ENCODE measurements at places on chromosomes 4 and X. TPM values are rescaled to one million over a fixed set of nuclear protein-coding genes. Genes with fewer than 3 reads are reported as not detected.
A peak's percentile ranks its signal among the peaks of the same experiment; 100 is the strongest.

- no peak for DNase-seq
These were observed 11.2 kb downstream of the CITED1 start for GRCh38 chrX:72294497-72294896.

GRCh38 chr4:138953961-138954371 is 61.6 kb upstream of the NOCT start:
- DNase-seq = peak; percentile 28

DNA sequence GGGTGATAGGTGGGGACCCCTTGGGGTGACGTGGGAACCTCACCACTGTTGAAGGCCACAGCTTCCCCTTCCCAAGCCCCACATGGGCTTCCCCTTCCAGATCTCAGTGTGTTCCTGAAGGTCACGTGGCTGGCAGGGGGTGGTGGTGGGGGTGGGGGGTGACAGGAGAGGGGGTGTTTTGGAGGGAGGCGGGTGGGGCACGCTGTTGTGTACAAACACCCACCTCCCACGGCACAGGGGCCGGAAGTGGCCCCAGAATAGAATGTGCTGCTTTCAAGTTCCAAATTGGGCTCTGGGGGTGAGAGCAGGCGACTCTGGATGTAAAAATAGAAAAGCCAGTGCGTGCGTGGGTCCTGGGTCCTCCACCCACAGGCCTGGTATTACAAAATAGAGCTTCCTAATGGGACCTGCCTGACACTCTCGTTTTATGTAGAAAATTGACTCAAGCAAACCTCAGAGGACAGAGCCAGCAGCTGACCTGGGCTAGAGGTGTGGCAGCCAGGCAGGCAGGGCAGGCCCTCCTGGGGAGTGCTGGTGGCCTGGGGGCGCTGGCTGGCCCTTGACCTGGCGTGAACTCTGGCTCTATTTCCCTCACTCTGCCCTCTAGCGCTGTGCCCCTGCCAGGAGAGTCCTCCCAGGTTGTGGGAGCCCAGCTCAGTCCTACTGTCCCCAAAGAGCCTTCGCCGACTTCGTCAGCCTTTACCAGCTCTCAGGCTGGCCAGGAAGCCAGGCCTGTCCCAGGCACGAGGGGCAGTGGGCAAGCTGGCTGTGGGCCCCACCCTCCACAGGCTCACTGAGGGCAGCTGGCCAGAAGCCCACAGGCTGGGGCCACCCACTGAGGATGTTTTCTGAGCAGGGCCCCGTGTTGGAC is 5.4 kb upstream of the SH3BP2 start:
- DNase-seq = no peak

DNA sequence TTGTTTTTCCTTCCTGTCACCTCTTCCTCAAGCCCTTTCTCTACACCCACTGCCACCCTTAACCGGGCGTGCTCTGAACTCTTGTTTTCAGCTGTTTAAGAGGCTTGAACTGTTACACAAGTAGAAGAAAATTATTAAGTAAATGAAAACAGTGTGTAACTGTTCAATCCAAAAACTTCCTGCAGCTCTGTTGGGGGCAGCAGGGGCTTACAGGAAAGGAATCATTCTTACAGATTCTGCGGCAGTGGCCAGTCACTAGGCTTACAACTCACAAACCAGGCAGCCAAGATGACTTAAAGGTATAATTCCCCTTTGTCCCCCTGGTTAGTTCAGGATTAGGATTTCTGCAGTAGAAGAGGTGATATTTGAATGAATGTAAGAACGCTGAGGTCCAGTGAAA is 70.2 kb upstream of the ETNPPL start:
- peak; percentile 66 for DNase-seq

- DNase-seq = peak; percentile 71
These were observed 10.7 kb upstream of the DLG3 start for GRCh38 chrX:70433848-70434351.

DNA sequence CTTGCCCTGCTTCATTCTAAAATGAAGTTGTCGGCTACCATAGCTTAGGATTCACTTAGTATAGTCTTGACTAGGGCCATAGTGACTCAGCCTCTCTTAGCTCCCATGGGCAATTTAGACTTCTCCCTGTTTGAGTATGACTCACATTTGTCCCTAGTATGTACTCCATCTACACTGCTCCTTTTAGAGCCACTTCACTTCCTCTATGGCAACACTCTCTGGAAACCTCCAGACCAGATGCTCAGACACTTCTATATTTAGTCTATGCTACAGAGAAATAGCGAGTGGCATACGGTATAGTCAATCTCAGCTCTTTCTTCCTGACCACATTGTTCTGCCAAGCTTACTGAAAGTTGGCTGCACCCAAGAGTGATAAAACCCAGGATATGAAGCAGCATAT is 11.2 kb downstream of the MEPE start:
- DNase-seq = peak; percentile 46

DNA sequence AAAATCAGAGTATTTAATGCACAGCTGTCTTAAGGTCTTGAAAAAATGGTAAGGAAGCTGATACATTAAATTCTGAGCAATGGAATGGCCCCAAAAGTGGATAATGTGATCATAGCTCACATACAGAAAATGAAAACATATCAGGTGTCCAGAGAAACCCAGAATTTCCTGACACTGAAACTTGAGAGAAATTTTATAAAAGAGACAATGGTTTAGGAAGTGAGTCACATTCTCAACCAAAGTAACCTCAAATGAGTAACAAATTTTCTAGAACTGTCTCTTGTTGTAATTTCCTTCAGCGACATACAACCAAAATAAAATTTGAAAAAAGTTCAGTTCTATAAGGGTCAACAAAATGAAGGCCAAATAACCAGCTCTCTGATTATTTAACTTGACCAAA is 37.4 kb upstream of the PACRGL start:
- DNase-seq = peak; percentile 77

GRCh38 chr4:166239354-166239753 is 366.3 kb downstream of the TLL1 start:
- no peak for DNase-seq

Gene PRIMPOL
- 16.8 TPM for total RNA-seq

Gene F11
- total RNA-seq = not detected

Gene SLC6A14
- total RNA-seq = not detected

Gene RAB9B
- 0.56 TPM for total RNA-seq

All from dermis blood vessel endothelial cell (primary cell).